Immature natural killer cell (primary cell): ENCODE measurements at places on chromosomes 6 and 20.

GRCh38 chr20:53905820-53906191 lies 164.6 kb downstream of the BCAS1 start:
- DNase-seq, result no peak

GRCh38 chr6:109290143-109290931 lies 91.9 kb downstream of the CD164 start:
- DNase-seq, result no peak

GRCh38 chr20:52864916-52865605 lies 107.1 kb upstream of the TSHZ2 start:
- no peak for DNase-seq

GRCh38 chr6:122610690-122611455 lies 668 bp downstream of the PKIB start:
- DNase-seq, result no peak

- no peak for DNase-seq
Observed at GRCh38 chr6:42441697-42442081, 10.0 kb downstream of the TRERF1 start.

DNA sequence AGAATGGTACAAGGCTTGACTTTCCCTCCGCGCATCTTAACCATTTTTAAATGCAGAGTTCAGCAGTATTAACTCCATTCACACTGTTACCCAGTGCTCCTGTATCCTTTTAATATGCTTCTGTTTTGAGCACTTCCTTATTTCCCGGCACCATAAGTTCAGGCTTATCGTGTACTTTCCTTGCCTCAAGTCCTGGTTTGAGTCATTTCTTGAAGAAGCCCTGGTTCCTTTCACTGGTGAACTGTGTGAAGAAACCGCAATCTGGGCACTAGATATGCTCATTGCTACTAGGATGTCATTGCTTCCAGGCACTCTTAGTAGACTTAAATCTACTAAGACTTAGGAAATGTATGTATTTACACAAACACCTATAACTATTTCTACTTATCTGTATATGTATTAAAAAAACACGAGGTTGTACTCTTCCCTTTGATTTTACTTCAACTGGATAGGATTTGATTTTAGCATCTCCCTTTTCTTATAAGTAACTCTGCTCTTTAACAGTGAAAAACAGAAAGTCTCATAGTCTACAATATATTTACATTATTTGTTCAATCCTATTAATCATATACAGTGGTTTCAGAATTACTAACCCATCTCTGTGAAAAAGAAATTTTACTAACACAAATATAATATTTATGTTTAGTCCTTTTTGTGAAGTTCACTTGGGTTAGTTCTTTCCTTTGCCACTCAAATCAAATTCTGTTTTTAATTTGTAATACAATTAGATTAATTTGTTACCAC lies 135.5 kb downstream of the CDKAL1 start:
- no peak for DNase-seq

GRCh38 chr6:108677357-108677756 lies 116.6 kb downstream of the FOXO3 start:
- no peak for DNase-seq

DNA sequence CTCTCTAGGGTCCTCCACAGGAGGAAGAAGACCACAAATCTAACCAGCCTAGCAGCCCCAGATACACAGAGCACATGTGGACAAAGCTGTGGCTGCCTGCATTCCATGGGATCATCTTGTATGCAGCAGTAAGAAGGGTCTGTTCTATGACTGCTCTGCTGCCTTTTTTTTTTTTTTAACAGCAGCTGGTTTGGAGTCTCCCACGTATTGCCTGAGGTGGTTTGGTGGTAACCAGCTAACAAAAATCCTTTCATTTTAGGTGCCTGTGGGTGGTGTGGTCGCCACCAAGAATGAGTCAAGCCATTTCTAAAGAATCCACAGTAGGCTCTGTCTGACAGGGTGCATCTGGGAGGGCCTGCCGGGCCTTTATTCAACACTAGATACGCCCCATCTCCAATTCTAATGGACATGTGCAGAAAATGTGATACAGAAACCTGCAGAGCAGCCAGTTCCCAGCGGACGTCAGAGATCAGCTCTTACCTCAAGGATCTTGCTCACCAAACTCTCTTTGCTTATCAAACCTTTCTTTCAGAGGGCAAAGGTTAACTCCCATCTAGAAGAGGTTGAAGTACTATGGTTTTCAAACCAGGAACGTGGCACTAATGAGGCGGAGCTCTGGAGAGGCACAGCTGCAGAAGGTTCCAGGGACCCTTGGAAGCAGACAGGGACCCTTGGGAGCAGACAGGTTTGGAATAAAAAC lies 32.0 kb downstream of the GNAS-AS1 start:
- DNase-seq, result peak; percentile 9

DNA sequence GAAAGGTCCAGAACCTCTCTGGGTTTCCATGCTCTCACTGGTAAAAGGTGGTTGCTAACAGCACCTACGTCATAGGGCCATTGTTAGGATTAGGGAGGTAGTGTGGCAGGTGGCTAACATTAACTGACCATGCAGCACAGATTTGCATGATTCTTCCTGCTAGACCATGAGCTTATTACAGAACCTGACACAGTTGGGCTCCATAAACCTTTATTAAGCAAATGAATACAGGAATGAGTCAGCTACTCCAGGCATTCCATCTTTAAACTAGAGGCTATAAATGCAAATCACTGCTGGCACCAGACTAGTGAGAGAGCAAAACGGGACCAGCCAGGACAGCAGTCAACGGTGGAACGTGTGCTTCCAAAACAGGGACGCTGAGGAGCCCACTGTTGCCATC lies 440.1 kb downstream of the PTPRT start:
- no peak for DNase-seq

GRCh38 chr6:120302041-120302440 lies 952.5 kb upstream of the MAN1A1 start:
- DNase-seq, result no peak

DNA sequence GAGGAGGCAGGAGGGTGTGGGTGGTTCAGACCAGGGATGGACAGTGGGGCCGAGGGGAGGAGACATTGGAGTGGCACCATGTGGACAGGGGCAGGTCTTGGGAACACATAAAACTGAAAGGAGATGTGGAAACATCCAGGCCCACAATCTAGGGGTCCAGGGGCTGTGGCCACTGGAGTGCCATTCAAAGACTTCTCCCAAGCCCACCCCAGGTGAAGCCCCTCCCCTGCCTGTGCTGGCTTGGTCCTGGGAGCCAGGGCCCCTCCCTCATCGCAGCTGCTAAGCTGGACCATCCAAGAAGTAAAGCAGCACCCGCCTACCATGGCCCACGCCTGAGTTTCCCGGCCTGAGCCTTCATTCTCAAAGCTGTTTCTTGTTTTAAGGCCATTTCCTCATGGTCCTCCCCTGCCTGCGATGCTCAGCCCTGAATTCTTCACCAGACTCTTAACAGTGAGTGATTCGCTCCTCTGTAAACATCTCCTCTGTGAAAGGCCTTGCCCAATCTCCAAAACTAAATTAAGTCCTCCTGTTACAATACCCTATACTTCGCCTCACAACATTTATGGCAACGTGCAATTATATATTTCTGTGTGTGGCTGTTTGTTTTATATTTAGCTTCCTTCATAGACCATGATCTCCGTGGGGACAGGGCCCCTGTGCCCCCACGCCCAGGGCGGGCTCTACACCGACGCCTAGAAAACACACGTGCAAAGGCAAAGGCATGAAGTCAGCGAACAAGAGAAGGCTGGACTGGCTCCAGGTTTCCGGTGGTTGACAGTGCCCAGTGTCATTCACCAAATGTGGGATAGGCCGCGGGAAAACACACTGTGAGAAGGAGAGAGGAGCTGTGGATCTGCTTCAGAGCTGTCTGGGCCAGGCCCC lies 267.8 kb downstream of the ERMARD start:
- no peak for DNase-seq
